SW 1271 (cell line): ENCODE measurements at places on chromosomes 7 and 10.

GRCh38 chr7:132655131-132655727 is 79.0 kb upstream of the PLXNA4 start:
- no peak for DNase-seq

- DNase-seq, result no peak
These were observed 138.3 kb downstream of the CCDC71L start for GRCh38 chr7:106522696-106523095.

GRCh38 chr7:129948877-129949291 is 3.9 kb downstream of the UBE2H start:
- DNase-seq, result peak; percentile 93

DNA sequence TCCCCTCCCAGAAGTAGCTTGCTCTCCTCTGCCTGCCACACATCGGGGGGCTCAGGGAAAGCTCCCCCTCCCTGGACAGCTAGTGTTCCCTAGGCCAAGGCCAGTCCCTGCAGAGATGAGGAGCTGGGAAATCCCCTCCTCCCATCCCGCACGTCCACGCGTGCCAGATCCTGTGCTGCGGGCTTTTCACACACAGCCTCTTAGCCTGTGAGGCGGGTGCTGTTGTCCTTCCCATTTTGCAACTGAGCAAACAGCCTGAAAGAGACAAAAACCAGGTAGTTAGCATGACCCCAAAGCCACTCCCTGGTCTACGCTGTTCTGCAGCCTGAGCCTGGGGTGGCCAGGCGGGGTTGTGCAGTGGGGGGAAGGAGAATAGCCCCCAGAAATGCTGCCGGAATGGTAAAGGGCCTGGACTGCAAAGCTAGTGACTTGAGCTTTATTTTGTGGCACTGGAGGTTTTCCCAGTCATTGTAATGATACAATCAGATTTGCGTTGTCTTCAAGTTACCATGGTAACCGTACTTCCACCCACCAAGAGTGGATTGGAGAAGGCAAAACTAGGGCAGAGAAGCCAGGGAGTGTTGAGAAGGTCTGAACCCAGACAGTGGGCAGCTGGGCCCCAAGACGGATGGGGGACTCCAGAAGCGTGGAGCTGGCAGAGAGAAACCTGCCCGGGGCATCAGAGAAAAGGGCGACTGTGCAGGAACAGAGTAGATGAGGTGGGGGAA is 98.6 kb upstream of the KCTD7 start:
- DNase-seq, result no peak

- no peak for DNase-seq
These were observed 262.5 kb upstream of the SORCS1 start for GRCh38 chr10:107427016-107427415.

- no peak for DNase-seq
These were observed 128.7 kb downstream of the AGMO start for GRCh38 chr7:15433151-15433550.

- peak; percentile 66 for DNase-seq
These were observed 70.5 kb downstream of the ADCYAP1R1 start for GRCh38 chr7:31122649-31123058.
